Stimulated activated CD8-positive, alpha-beta memory T cell treated with anti-CD3 and anti-CD28 coated beads, Interleukin-4, amount 100 ng/mL, for 4 hours (primary cell): ENCODE measurements at places on chromosomes 5 and 9.

GRCh38 chr9:113547501-113547900 lies 84.0 kb downstream of the RGS3 start:
- no peak for DNase-seq

DNA sequence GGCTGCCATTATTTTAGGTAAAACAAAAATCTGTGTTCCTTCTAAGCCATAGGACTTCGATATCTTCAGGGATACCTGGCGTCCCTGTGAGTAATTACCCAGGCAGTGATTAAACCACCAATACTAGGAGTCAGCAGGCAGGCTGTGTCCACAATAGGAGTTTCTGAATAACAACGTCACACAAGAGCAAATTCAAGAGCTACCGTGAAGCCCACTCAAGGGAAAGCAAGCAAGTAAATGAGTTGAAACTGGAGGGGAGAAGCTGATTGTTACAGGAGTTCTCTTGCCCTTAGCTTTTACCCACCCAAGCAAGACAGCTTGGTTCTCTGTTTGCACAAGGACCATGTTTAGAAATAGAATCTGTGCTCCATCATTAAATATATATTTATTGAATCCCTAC lies 50.8 kb downstream of the SEMA5A start:
- DNase-seq, result no peak

GRCh38 chr5:133377736-133378135 lies 234.6 kb downstream of the FSTL4 start:
- DNase-seq, result no peak

DNA sequence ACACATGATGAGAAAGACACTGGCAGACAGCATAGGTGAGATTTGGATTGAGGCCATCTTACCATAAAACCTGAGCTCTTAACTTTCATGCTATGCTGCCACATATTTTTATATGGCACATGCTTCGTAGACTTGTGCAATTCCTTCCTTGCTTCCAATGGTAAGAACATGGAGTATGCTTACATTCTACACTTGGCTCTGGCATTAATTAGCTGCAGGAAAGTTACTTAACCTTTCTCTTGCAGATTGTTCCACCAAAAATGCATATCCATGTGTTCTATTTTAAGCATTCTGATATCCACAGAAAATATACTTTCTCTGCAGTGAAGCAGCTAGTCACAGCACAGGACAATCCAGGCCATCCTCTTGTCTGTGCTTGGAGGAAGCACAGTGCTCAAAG lies 119.4 kb downstream of the MPDZ start:
- DNase-seq, result no peak

DNA sequence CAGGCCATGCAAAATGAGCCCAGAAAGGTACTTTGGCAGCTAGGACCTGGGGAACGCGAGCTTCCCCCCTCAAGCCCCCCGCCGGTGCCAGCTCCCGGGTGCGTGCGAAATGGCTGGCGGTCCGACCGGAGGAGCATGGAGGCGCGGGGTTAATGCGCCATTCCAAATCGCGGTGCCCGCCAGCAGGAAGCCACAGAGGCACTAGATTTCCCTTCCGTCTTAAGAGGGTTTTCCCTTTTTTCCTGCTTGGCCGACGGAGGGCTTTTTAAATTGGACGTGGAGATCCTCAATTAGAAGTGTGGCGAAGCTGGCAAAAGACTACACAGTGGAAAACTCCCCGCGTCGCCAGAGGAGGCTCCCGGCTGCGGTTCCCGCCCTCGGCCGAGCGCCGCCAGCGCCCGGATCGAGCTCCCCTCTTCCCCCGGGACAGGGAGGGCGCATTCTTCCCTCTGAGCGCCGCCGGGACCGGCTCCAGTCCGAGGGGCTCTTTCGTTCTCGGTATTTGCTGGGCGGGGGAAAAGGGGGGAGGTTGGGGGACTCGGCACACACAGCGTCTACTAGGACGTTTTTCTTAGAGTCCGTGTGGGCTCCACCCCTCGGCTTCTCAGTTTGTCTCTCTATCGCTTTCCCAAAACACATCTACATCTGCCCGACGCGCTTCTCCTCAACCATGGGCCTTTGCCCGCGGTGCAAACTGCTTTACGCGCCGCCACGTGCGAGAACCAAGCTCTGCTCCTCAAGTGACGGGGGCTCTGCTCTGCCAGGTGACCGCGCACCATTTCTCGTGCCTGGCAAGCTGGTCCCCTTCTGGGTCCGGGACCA lies 3.0 kb downstream of the GDNF start:
- no peak for DNase-seq

GRCh38 chr5:98428806-98429205 lies 344.7 kb upstream of the RGMB start:
- DNase-seq, result no peak

DNA sequence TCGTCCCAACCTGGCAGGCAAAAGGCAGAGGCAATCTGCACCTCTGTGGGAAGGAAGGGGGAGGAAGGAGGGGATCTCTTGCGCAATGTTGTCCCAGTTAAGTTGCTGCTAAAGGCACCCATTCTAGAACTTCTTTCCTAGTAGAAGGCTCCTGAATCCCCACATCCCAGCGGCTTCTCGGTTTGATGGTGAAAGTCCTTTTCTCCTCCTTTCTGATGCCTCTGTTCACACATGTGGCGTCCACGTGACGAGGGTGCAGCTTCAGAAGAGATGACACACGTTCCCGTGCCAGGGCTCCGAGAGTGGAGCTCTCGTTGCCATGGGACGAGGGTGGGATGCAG lies 96.9 kb upstream of the FCN2 start:
- no peak for DNase-seq
